ENCODE measurements at places on chromosomes 12 and 14.

- DNase-seq = no peak
Observed at GRCh38 chr12:132695431-132695830, 8.0 kb downstream of the PXMP2 start.

GRCh38 chr12:106897981-106898901, 57.5 kb upstream of the TMEM263 start:
- DNase-seq = no peak

DNA sequence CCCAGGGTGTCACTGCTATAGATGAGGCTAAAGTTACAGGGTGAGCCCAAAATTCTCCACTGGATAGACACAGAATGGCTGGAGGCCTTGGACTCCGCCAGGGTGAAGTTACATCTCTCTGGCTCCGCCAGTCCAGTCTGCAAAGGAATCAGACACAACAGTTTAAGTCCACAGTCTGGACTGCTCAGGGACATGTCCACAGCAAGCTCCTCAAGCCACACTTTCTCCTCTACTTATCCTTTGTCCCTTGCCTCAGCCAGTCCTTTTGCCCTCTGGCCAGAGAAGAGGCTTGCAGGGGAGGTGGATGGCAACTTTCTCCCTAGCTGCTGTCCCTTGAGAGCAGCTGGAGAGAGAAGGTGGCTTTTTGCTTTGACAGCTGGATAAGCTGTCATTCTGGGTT, 28.0 kb downstream of the PTPRB start:
- no peak for DNase-seq

DNA sequence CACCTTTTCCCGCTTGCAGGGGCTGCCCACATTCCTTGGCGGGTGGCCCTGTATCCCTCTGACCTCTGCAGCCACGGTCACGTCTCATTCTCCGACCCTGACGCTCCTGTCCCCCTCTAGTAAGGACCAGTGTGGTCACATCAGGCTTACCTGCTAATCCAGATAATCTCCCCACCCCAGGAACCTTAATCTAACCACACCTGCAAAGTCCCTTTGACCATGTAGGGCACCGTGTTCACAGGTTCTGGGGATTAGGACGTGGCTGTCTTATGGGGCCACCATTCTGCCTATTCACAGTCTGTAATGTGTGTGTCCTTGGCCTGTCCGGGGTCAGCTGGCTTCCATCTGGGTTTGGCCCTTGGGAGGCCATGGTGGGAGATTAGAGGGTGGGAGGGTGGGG, 368.9 kb downstream of the AACS start:
- no peak for DNase-seq

- no peak for DNase-seq
Observed at GRCh38 chr14:23569443-23570151, 2.0 kb upstream of the AP1G2 start.

DNA sequence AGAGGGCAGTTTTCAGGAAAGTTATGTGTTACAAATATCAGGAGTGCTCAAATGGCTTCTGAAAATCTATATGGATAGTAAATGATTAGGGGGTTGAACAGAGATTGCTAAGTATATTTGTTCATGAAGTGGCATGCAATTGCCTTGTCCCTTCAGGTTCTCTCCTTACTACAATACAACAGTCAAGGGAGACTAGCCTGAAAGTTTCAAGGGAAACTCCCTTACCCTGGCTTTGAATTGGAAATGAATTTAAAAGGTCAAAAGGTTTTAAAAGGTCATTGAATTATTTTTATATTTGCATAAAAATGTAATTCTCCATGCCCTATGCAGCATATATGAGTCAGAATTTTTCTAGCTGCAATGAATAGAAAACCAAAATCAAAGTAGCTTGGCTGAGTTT, 253.1 kb upstream of the SYT1 start:
- DNase-seq = no peak

GRCh38 chr14:104771918-104772706, 19.2 kb downstream of the SIVA1 start:
- no peak for DNase-seq

- no peak for DNase-seq
Observed at GRCh38 chr14:32667287-32667686, 271.4 kb upstream of the NPAS3 start.

DNA sequence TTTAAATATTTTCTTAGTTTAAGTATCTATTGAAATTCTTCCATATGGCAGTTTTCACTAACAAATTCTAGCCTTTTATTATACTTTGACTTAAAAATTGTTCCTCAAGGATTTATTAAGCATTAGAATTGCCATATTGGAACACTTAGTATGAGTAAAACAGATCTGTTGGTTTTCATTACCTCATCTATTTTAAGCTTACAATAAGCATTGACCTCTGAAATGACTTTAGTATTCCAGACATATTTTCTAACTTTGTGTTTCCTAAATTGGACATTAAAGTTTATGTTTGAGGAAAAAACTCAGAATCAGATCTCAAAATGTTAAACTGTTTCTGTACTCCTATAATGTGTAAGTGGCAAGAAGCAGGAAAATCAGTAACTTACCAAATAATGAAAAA, 48.4 kb downstream of the CSRP2 start:
- DNase-seq = no peak

DNA sequence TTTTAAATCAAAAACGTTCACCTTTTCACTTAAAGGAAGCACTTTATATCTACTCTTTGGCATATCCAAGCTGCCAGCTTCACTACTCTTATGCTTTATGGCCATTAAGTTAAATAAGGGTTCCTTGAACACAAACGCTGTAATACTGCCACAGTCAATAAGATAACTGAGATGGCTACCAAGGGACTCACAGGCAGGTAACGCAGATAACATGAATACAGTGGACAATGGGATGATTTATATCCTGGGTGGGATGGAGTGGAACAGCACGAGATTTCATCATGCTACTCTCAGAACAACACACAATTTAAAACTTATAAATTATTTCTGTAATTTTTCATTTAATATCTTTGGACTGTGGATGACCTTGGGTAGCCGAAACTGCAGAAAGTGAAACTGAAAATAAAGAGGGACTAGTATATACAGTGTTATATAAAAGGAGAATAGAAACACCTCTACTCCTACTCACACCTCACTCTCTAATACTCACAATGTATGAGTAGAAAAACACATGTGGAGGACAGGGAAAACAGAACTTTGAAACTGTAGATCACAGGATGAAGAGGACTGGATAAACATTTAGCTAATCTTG, 367.3 kb downstream of the C12orf50 start:
- DNase-seq = no peak

- DNase-seq = no peak
Observed at GRCh38 chr14:51157012-51157411, 62.1 kb upstream of the TRIM9 start.

DNA sequence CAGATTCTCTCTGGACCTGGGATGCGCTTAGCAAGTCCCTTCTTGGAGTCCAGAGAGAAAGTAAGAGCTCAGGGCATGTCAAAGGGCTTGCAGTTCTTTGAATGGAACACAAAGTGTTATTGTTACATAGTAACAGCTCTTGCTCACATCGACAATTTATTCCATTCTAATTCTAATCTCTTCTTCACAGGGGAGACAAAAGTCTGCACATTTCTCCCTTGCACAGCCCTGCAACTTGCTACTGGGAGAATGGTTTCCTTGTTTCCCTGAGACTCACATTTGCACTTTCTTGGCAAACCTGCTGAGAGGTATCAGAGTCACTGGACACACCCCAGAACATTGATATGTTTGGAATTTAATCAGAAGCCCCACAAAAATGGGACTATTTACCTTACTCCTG, 209.9 kb upstream of the IGF1 start:
- DNase-seq = no peak

DNA sequence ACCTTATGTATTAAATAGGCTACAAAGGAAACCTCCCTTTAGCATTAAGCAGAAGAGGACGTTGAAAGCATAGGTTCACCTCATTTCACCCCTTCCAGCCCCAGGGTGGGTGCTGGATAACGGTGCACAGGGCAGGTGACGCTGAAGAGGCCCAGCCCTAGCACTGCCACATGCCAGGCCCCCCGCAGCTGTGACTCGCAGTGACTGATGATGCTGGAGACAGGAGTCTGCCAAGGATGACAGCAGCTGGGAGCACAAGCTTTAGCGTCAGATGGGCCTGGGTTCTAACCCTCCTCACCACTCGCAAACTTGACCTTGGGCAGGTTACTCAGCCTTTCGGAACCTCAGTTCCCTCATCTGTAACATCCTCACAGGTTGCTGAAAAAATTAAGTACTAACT, 76.7 kb downstream of the TBK1 start:
- no peak for DNase-seq

DNA sequence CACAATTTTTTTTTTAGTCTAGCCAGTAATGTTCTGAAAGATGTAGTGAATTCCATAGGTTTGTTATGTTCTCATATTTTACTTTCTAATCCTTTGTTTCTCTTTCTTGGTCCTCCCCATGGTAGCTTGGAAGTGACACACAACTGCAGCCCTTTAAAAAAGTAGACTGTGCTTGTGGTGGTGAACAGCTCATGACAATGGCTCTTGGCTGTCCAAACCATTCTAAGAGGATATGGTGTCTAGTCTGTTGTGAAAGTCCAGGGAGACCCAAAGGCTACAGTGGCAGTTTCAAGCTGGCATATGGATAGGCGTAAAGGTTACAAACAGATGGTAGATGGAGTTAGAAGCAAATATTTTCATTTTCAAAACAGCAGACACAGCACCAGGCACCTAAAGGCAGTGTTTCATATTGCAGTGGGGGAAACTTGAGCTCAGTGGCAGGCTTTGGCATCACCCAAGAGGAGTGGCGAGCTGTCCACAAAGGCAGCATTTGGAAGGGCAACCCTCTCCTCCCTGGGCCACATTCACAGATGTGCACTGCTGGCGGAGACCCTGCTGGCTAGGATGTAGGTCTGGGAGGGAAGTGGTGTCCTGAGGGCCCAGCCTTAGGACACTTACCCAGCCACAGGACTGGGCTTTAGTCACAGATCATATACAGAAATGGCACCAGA, 102.1 kb downstream of the DYRK2 start:
- no peak for DNase-seq

DNA sequence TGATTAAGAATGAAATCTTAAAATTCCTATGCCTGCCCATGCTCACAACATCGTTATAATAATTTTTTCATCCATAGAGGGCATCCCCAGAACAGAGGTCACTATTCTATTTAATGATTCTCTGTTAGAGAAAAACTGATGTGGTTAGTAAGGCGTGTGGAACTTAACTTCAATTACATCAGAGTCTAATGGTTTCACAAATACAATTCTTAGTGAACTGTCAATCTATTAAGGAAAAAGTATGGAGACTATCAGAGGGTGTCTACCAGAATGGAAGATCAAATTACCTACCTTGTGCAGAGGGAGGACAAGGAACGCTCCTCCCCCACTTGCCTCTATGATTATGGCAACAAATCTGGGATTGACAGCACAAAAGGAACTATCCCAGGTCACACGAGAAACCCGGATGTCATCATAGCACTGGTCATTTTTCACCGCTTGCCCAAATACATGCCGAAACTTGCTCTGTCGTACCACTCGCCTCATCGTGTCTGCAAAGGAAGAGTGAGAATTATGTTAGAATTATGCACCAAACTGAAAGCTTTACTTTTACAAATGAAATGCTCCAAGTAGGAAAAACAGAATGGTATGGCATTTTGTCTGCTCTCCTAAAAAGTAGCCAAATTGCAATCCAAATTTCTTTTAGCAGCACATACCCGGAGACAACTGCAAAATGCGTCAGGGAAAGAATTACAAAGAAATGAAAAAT, 30.3 kb downstream of the CORO1C start:
- DNase-seq = no peak

- no peak for DNase-seq
Observed at GRCh38 chr12:29281371-29282005, 99.5 kb downstream of the ERGIC2 start.

DNA sequence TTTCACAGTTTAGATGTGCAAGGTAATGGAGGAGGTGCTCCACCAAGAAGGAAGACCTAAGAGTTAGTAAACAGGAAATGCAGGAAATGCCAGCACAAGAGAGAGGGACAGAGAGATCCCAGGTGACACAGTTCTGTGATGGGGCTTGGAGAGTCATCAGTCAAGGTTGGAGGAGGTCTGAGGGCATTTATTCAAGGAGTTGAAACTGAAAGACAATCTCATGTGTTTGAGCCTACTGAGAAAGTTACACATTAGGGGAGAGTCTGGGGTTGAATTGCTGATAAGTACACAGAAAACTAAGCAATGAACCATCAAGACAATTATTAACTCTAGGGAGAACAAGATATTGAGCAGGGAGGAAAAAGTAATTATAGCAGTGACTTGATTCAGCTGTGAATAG, 138.5 kb downstream of the ANO6 start:
- no peak for DNase-seq

DNA sequence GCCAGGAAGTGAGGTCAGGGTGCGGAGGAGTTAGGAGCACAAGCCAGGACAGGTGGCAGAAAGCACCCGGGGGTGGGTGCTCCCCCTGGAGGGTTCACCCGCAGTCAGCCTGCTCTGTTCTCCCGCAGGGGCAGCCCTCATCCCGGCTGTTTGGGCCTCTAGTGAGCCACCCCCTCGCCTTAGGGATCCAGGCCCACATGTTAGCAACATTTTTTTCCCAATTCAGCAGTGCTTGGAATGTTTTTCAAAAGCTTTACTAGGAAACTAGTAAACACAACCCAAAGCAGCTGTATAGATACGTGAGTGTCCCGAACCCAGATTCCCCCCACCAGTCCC, 28.5 kb upstream of the NXPH4 start:
- DNase-seq = no peak

- no peak for DNase-seq
Observed at GRCh38 chr12:33180918-33181317, 258.7 kb downstream of the SYT10 start.

DNA sequence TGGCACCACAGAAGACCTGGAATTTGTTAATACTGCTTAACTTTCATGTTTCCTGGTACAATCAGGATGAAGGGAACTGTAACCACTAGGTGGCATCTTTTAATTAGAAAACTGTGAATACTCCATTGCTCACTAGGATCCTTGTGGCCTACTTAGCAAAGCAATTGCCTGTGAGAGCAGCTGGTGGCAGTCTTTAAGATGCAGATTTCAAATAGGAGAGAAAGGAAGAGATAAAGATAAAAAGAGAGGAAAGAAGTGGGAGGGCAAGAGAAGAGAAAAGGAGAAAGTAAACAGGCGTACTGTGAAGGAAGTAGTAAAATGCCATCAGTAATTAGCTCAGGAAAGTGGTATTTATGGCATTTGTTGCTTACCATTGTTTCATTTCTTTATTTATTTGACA, 114.5 kb downstream of the RAD51B start:
- no peak for DNase-seq

GRCh38 chr14:99314623-99315022, 42.6 kb upstream of the BCL11B start:
- no peak for DNase-seq

- DNase-seq = no peak
Observed at GRCh38 chr14:82549306-82549990, 1015.8 kb upstream of the SEL1L start.

- DNase-seq = no peak
Observed at GRCh38 chr12:33587354-33587753, 147.7 kb upstream of the SYT10 start.

Measured in stimulated activated CD8-positive, alpha-beta memory T cell treated with anti-CD3 and anti-CD28 coated beads, Interleukin-7, amount 100 ng/mL, for 4 hours (primary cell).